CD4-positive, CD25-positive, alpha-beta regulatory T cell (primary cell): ENCODE measurements at places on chromosomes 7 and 10.

DNA sequence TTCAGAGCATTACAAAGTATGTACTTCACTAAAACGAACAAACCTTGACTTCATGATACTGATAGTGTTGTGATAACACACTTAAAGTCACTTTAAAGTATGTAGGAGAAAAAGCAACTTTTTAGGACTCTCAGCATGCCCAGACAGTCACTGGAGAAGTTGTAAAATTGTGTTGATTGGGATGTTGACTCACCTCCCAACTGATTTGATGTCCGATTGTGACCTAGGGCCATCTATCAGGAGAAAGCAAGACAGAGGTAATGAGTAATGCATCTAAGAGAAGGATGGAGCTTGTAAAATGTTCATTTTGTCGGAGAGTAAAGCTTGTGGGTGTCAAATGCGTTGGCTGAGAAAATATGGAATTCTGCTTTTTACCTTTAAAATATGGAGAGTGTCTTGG is 135.4 kb upstream of the SEMA3D start:
- no peak for DNase-seq

- DNase-seq, result no peak
Observed at GRCh38 chr10:120738658-120739057, 112.5 kb upstream of the WDR11 start.

DNA sequence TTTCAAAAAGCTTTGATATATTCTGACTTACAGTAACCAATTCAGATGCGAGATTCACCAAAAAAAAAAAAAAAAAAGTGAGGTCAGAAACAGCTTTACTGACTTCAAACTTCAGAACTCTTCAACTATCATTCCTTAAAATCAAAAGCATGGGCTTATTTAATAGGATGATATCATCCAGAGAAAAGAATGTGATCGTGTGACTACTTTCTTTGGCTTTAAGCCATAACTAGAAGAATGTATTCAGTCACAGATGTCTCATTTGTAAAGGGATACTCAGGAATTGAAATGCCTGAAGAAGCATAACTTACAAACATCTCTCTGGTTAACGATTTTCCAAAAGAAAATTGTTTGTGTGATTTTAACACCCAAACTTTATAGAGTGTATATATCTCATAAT is 11.5 kb downstream of the TPK1 start:
- no peak for DNase-seq

- no peak for DNase-seq
Observed at GRCh38 chr7:146177301-146177700, 60.7 kb downstream of the CNTNAP2 start.

- DNase-seq, result no peak
Observed at GRCh38 chr7:18018296-18019215, 9.1 kb downstream of the PRPS1L1 start.

- DNase-seq, result no peak
Observed at GRCh38 chr7:132124575-132124974, 451.7 kb downstream of the PLXNA4 start.

DNA sequence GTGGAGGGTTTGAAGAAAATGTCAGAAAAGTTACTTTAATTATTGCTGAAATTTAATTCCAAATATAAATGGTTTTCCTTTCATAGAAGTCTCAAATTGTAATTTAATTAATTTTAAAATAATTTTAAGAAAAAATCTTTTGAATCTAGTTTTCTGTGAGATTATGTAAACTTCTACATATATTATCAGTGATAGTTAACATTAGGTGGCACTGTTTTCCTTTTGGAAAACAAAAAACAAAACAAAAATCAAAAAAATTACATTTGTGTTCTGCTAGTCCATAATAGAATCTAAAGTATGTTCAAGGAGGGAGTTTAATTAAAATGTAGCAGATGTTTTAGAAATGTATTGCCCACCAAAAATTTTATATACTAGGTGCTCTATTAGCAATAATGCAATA is 1456.7 kb downstream of the REEP3 start:
- no peak for DNase-seq

DNA sequence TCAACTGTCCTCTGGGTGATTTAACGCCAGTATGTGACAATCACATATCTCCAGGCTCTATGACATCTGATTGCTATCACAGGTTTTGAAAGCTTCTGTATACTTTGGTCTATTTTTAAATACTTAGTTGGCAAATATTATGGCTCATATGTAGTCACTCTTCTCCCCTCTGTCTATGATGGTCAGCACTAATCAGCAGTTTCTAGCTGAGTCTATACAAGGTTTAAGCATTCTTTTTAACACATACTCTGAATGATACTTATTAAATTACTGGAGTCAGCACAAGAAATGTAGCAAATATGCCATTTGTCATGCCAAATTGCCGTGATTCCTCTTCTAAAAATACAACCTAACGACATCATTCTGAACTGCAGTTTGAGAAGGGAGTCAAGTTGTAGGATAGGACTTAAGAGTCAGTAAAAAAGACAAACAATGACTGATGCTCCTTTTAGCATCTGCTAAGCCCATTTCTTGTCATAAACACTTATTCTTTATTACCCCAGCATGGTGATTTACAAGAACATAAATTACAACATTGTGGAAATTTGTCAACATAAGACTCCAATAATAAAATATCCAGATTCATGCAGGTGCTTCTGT is 947.8 kb downstream of the XPNPEP1 start:
- no peak for DNase-seq

- no peak for DNase-seq
Observed at GRCh38 chr7:74282748-74283459, 6.3 kb upstream of the CLIP2 start.

- DNase-seq, result no peak
Observed at GRCh38 chr7:116772423-116772863, 89.9 kb upstream of the CAPZA2 start.

- no peak for DNase-seq
Observed at GRCh38 chr10:52228556-52228955, 85.5 kb upstream of the DKK1 start.

DNA sequence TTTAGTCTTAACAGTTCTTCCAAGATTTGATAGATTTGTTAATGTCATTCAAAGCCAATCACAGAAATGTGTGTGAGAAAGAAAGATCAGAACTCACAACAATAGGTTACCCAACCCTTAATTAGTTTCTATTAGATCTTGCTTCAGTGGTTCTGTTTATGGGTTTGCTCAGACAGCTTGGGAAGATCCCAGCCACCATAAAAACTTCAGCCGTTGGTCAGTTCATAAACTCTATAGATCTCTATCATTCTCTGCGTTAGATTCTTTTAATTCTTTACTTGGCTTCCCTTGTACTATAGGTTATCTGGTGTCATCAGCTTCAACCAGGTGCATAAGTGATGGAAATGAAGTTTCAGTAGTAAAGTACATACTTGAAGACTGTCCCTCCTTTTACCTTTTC is 54.4 kb downstream of the ZNF277 start:
- DNase-seq, result no peak

DNA sequence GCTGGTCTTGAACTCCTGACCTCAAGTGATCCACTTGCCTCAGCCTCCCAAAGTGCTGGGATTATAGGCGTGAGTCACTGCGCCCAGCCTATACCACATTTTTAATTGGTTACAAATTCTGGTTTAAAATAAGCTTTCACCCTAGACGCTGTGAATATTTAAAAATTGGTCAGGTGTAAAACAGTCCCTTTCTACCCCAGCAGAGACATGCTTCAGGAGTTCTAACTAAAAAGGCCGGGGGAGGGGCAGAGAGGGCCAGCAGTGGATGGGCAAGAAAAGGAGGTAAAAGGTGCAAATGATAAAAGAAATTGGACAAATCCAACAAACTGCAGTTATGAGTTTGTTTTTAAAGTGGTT is 70.0 kb downstream of the WAPL start:
- DNase-seq, result no peak

- no peak for DNase-seq
Observed at GRCh38 chr10:118330295-118331076, 11.6 kb downstream of the FAM204A start.

GRCh38 chr7:157813741-157814661 is 477.2 kb downstream of the DNAJB6 start:
- DNase-seq, result no peak

GRCh38 chr10:24214762-24215161 is 5.8 kb downstream of the KIAA1217 start:
- DNase-seq, result no peak

- peak; percentile 43 for DNase-seq
Observed at GRCh38 chr10:50497758-50498157, 126.0 kb downstream of the SGMS1 start.

DNA sequence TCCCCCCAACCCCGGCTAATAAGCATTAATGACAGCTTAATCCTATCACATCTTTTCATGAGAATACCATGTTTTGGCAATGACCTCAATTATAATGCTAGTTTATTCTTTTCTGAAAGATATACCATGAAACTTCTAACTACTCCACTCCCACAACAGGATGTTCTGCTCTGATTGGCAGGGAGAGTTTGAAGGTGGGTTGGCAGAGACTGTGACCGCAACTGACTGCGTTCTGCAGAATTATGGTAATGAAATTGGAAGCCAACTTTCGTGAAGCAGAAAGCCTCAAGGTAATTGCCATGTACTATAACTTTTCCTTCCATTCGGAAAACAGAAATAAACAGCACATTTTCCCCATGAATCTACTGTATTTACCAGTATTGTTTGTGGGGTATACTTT is 288.2 kb upstream of the SEMA3D start:
- DNase-seq, result no peak

DNA sequence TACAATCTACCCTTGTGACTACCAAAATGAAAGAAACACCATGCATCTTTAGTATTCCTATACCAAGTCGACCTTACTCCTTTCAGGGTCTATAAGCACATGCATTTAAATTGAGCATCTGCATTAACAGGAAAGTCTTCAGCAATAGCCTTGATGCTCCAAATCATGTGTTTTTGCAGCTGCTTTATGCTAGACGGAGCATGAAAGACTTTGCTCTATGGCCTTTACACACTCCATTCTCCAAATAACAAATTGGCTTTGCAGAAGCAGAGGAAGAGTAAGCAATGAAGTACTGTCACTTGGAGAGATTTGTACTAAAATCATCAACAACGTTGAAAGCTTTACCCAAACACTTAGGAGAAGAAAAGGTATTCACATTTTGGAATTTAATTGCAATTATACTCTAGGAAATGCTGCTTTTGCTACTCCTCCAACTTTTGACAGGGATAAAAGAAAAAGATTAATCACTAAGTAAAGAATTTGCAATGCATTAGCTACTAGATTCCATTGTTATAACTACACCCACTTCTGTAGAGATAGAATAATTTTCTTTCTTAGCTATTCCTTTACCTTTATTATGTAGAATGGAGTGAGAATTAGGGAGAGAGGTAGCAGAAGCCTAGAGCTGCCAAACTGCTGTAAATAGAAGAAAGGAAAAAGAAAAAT is 131.8 kb downstream of the SEMA3E start:
- no peak for DNase-seq

DNA sequence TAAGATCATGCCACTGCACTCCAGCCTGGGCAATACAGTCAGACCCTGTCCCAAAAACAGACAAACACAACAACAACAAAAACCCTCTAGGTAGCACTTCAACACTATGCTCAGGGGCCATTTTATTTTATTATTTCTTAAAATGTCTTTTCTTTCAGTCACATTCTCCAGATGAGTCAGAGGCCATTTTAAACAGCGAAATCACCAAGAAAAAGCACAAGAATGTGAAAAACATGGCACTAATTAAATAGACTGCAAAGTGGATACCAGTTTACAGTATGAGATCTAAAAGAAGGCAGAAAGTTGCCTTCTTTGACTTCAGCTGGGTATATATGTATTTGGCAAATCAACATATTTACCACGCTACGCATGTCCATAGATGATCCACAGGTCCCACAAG is 6.1 kb upstream of the FGL2 start:
- DNase-seq, result no peak

DNA sequence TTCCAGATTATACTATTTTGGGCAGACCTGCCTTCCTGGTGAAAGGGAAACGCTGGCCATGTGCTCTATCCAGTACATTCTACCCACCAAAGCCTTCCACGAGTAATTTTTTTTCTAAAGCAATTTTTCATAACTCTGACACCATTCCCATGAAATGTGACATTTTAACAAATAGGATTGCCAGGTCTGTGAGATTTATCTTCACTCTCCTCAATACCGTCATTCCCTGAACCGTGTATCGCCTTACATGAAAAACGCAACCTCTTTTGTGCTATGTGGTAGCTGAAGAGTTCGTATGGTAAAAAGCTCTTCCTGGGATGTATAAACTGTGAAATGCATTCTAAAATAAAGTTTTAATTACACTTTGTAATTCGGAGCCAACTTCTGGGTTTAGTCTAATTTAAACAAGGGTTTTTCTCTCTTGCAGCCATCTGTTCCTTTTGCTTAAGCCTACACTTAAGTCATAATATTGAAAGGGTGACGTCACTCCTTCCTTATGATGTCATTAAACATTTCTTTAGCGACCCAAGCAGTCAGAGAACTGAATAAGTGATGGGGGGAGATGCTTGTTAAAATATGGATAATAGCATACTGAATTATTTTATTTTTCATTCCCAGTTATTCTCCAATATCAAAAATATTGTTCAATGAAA is 27.7 kb downstream of the C1QL3 start:
- DNase-seq, result no peak

DNA sequence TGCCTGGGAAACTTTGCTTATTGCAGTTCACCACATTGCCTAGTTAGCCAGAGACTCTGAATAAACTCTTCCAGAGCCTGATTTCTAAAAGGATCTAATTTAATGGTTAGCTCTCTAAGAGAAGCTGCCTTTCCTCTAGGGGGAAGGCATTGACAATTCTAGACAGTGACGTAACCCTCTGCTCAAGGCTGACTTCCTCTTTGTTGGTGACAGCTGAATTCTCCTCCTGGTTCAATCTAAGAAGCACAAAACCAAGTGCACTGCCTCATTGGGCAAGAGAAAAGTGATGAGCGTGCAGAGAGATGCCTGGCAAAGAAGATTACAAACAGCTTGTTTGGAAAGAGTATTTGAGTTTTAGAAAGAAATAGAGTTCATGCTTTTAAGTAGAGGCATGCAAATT is 102.7 kb downstream of the MACC1 start:
- no peak for DNase-seq

DNA sequence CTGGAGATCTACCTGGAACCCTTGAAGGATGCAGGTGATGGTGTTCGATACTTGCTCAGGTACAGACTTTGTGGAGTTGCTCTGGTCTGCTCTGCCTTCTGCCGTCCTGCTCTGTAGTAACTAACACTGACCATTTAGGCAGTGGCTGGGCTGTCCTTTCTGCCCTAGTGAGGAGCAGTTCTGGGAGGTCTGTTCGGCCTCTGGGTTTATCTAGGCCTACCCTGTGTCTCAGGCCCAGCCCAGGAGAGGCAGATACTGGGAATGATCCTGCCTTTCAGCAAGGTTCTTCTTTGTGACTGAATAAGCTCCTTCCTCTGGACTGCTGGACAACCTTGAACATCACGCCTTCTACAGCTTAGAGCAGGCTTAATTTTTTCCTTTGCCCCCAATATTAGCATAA is 1.7 kb downstream of the ZFYVE27 start:
- DNase-seq, result no peak

- DNase-seq, result no peak
Observed at GRCh38 chr10:102617041-102617440, 27.2 kb upstream of the TRIM8 start.

DNA sequence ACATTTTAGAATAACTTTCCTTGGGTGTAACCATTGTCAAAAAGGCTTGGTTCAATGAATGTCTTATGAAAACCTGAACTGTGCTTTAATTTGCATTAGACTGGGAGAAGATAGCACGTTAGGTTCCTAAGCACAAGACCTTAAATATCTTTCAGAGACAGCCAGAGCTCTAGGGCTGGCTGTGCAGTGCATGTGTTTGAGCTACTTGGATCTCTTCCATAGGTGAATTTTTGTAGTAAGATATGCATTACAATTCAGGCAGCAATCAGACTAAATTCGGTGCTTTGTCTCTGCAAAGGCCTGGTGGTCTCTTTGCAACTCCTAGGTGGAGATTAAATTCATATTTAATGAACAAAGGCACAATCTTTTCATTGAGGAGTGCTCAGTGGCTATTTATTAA is 192.0 kb downstream of the ZNF438 start:
- DNase-seq, result no peak
